Hepatocyte (in vitro differentiated cells): ENCODE measurements at places on chromosomes 1 and 21. TPM values are rescaled to one million over a fixed set of nuclear protein-coding genes. Genes with fewer than 3 reads are reported as not detected.
A peak's percentile ranks its signal among the peaks of the same experiment; 100 is the strongest.

The PIP5K1A gene
- 17.3 and 27.0 TPM in 2 replicates for polyA plus RNA-seq

The ANGPTL7 gene
- polyA plus RNA-seq = 37.2 and 50.5 TPM in 2 replicates

- DNase-seq = no peak
These were observed 130.1 kb upstream of the SOD1 start for GRCh38 chr21:31529406-31529805.

DNA sequence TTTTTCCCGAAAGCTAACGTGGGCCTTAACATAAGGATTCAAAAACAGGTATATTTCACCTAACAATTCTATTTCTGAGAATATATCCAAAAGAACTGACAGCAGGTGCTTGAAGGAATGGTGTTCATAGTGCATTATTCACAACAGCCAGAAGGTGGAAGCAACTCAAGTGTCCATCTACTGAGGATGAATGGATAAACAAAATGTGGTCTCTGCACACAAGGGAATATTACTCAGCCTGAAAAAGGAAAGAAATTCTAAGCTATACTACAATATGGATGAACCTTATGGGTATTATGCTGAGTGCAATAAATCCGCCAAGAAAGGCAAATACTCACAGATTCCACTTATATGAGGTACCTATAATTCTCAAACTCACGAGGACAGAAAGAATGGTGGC is 6.1 kb upstream of the RIPPLY3 start:
- DNase-seq = no peak

GRCh38 chr1:37850352-37850955 is 8.9 kb downstream of the MTF1 start:
- no peak for DNase-seq

DNA sequence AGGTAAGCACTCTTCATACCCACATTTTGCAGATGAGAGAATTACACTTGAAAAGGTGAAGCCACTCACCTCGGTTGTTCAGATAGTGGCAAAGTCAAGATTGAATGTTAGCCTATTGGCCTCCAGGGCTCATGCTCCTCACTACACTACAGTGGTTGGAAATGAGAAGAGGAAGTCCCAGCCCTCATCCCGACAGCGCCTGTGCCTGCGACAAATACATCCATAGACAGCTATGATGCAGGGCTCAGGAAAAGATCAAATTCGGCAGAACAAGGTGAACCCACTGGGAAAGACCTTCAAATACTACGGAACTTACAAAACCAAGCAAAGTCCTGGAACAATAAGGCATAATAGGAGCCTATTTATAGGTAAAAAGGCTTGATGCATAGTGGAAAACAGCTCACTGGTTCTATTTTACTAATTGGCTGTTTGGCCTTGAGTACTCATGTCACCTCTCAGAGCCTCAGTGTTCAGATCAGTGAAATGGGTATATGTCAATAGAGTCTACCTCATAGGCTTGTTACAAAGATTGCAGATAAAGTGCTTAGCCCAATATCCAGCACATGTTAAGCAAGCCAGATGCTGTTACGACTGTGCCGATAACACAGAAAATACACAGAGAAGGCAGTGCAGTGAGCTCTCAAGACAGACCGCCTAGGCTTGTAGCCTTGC is 3.5 kb downstream of the SPOCD1 start:
- no peak for DNase-seq

DNA sequence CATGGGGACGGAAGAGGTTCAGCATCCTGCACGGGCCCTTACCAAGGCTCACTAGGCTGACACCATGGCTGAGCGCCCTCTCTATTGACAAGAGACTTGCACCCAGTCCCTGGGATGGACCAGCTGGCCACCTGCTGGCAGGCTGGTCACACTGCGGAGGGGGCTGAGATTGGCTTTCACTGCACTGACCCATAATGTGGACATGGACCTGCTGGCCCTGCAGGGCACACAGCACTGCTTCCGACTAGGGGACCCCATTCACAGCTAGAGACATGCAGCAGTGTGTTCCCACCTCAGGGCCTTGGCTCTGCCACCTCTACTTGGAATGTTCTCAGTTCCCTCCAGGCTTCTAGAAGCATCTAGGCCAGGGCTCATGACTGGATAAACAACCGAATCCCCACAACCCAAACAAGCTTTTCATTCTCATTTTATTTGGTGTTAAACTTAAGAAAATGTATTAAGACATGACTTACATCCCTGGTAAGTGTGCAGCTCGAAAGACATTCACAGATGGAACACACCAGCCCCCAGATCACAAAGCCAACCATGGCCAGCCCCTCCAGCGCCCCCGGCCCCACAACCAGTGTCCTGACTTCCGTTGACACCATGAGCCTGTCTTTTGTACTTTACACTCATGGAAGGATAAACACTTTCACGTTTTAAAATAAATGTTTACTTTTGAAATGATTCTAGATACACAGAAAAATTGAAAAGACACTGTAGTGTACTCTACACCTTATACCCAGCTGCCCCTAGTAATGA is 9.3 kb upstream of the SRARP start:
- peak; percentile 68 for DNase-seq

- DNase-seq = no peak
These were observed 318.9 kb downstream of the ZNF326 start for GRCh38 chr1:90313778-90314177.

- DNase-seq = no peak
These were observed 645.2 kb downstream of the LMO4 start for GRCh38 chr1:87973896-87974295.

DNA sequence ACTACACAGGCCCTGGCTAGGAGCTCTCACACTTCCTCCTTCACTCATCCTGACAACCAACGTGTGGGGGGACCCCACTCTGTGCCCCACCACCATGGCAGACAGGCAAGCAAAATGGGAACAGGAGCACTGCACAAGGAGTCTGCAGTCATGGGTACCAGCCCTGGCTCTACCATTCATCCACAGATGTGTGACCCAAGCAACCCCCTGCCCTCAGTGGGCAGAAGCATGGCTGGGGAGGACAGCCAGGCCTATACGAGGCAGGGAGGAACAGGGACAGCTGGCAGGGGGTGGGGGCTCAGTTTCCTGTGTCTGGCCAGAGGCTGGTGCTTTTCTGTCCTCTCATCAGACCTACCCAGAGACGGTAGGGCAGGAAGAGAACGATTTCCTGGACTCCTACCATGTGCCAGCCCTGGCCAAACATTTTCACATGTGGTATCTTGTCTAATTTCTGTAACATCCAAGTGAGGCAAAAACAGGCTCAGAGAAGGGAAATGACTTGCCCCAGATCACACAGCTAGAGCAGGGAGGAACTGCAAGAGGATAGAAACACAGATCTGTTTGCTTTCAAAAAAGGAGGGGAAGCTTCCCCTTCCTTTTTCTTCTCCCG is 178.0 kb downstream of the HIVEP3 start:
- DNase-seq = no peak

GRCh38 chr21:46157396-46157986 is 2.1 kb upstream of the FTCD start:
- DNase-seq = peak; percentile 4

- DNase-seq = no peak
These were observed 123.4 kb downstream of the ETS2 start for GRCh38 chr21:38929142-38929541.

DNA sequence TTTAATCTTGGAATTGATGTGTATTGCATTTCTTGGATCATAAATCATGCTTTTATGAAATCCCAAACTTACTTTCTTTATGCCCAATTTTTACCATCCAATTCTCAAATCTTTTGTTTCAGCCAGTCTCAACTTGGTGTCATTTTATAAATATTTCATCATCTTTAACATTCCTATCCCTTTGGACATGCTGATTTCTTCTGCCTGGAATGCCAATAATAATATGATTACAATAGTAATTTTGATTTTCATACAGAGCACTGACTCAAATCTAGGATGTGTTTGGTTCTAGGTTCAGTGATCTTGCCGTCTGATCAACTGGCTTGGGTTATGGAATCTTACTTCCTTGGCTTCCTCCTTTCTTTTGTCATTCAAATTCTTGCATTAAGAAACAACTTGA is 12.8 kb downstream of the RRP15 start:
- no peak for DNase-seq
